ENCODE measurements at places on chromosomes 1 and 21. TPM values are rescaled to one million over a fixed set of nuclear protein-coding genes. Genes with fewer than 3 reads are reported as not detected.

LRRC71 gene
- total RNA-seq, result 0.42 TPM

PTAFR gene
- total RNA-seq, result 10.4 TPM

CLDN17 gene
- total RNA-seq, result not detected

- DNase-seq, result no peak
Measured at GRCh38 chr1:240189386-240189989, 97.8 kb downstream of the FMN2 start.

- DNase-seq, result no peak
Measured at GRCh38 chr1:170562646-170563338, 30.8 kb downstream of the GORAB start.

GRCh38 chr1:26290882-26291261 lies 11.0 kb downstream of the SH3BGRL3 start:
- no peak for DNase-seq

- DNase-seq, result peak; percentile 88
Measured at GRCh38 chr1:10726355-10726754, 70.1 kb downstream of the CASZ1 start.

GRCh38 chr21:35335951-35336446 lies 286.9 kb upstream of the RUNX1 start:
- no peak for DNase-seq

DNA sequence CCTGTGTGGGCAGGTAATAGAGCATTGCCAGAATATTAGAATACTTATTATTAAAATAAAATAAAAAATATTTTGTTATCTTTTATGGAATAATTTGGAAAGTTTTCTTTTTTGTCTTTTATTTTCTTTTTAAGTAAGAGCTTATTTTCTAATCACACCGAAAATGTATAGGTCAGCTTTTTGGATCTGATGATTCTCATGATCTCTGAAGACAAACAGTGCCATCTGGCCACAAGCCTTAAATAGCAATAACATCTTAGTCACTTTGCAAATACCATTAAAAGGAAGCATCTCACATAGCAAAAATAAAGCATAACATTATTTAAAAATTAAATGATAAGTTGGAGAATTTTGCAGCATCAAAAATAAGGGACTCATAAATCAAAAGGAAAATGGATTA lies 213.8 kb downstream of the PLA2G4A start:
- no peak for DNase-seq

DNA sequence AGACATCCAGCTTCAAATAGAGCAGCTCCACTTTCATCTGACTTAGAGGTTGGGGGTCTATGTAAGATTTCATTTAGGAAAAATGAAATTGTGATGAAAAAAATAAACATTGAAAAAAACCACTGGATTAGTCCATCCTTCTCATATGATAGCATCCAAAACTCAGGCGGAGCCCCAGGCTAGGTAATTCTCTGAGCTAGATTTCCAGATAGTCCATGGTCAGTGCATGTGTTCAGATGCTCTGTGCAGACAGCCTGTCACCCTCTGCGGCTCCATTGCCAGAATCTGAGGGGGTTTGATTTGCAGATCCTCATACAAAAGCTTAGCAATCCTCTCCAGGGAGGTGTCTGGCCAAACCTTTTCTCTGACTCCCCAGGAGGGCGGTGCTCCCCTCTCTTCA lies 49.2 kb downstream of the C8B start:
- DNase-seq, result no peak

- peak; percentile 63 for DNase-seq
Measured at GRCh38 chr1:33455539-33456501, 16.6 kb upstream of the ZSCAN20 start.

GRCh38 chr1:117654493-117655219 lies 48.8 kb downstream of the TENT5C start:
- no peak for DNase-seq
